ENCODE measurements at places on chromosomes 5 and 9.

DNA sequence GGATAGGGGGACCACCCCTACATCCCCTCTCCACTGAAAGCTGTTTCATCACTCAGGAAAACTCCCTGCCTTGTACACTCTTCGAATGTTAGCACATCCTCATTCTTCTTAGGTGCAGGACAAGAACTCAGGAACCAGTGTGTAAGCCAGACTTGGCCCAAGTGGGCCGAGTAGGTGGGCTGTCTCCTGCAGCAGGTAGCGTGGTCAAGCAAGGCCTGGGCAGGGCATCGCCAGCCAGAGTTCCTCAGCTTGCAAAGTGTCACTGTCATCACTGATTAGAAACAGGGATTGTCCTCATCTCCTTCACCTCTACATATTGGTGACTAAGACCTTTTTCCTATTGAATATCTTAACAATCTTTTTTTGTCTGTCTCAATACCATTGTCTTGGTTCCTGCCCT lies 22.3 kb downstream of the SMIM15 start:
- no peak for DNase-seq

GRCh38 chr9:98219794-98220370 lies 27.4 kb upstream of the CORO2A start:
- DNase-seq, result no peak

DNA sequence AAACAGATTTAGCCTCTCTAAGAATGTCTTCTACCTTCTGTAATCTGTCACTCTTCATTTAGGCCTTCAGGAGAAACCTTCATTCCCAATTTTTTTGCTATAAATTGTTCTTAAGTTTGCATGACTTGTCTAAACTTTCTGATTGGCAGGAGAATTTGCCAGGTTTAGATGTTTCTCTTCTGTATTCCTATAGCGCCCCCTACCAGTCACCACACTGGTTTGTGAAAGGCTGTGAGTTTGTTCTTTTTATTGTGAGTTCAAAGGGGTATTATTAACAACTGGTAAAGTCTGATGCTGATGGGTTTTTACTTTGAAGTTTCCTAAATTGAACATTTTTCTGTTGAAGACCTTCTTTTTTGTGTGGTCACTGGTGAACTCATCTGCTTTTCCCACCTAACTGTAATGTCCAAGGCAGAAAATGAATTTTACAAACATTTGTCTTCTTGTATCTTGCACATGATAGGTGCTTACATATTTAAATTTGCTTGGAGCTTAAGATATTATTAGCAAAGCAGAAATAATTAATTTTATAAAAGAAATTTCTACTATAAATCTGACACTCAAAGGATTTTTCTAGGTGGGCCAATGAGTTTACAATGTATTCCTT lies 18.4 kb upstream of the F2RL2 start:
- peak; percentile 69 for DNase-seq

- DNase-seq, result peak; percentile 28
Measured at GRCh38 chr5:131536211-131536826, 98.7 kb downstream of the RAPGEF6 start.

DNA sequence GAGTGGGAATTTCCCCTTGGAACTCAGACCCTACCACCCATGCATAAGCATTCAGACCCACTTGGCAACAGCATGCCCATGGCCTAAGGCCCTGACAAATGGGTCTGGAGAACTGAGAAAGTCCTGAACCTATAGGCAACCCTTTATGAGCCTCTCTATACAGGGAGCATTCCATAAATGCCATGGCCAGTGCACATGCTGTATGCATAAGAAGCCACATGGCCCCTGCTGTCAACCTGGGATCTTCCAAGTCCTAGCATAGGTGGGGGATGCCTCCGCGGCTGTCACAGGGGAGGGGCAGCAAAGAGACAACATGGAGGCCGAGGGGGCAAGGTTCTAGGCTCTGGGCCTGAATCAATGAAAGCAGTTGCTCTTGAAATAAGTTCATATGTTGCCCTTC lies 8.2 kb upstream of the NIPAL4 start:
- DNase-seq, result no peak

GRCh38 chr9:80233102-80233843 lies 661.5 kb downstream of the TLE4 start:
- DNase-seq, result no peak

GRCh38 chr5:96909435-96909834 lies 26.4 kb upstream of the LNPEP start:
- no peak for DNase-seq

- no peak for DNase-seq
Measured at GRCh38 chr5:35205186-35205585, 25.1 kb downstream of the PRLR start.

DNA sequence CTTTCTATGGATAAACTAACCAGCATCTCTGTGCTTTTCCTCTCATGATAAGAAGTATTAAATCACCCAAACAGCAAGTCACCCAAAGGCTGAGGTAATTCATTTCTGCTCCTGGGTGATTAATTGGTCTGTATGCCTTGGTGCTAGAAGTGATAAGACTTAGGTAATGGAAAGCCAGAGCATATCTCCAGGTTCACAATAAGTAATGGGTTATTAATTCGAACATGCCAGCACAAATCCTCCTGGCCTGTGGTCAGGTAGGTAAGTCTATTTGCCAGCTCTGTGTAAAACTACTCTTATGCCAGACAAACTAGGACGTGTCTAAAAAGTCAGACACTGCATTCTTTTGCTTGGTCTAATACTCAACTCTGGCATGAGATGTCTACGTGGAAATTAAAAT lies 11.2 kb upstream of the ENC1 start:
- no peak for DNase-seq

- DNase-seq, result no peak
Measured at GRCh38 chr5:67989456-67989855, 226.1 kb upstream of the PIK3R1 start.

DNA sequence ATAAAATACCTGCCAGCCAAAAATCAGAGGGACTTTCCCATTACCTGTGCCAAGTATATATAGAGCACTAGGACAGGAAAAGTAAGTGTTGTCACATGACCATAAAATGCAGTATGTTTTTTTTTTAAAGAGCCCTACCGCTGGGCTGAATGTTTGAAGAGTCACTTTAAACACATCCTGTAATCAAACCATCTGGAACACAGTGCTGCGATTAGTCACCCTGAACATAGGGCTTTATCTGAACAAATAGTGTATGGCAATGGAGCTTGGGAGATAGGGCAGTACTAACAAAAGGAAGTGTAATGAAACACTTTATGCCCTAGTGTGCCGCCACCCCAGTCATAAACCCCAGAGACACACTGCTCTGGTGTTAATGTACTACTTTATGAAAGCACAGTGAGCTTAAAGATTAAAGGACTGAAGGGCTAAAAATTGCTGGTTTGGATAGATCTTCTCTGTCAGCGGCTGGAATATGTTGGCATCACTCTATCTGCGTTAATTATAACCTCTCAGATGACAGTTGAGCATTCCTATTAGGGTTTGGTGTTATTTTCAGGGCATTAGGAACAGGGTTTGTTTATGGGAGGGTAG lies 90.4 kb downstream of the ZNF608 start:
- DNase-seq, result no peak

- no peak for DNase-seq
Measured at GRCh38 chr9:134871697-134872340, 8.8 kb upstream of the FCN2 start.

- no peak for DNase-seq
Measured at GRCh38 chr5:90547072-90547536, 11.5 kb upstream of the ADGRV1 start.

DNA sequence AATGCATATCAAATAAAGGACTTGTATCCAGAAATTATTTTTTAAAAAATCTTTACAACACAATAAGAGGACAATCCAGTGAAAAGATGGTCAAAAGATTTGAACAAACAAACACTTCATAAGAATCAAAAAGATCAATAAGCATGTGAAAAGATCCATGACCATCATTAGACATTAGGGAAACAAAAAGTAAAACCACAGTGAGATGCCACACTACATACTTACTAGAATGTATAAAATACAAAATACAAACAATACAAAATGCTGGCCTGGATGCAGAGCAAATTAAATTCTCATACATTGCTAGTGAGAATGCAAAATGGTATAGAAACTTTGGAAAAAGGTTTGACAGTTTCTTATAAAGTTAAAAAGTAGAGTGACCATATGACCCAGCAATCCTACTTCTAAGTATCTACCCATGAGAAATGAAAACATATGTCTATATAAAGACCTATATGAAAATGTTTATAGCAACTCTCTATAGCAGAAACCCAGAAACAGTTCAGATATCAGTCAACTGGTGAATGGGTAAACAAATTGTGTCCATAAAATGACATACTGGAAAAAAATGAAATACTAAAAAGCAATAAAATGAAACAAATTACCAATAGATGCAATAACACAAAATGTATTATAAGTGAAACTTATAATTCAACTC lies 426.1 kb downstream of the RAB3C start:
- DNase-seq, result no peak

- no peak for DNase-seq
Measured at GRCh38 chr9:133845440-133845839, 107.3 kb upstream of the SARDH start.

DNA sequence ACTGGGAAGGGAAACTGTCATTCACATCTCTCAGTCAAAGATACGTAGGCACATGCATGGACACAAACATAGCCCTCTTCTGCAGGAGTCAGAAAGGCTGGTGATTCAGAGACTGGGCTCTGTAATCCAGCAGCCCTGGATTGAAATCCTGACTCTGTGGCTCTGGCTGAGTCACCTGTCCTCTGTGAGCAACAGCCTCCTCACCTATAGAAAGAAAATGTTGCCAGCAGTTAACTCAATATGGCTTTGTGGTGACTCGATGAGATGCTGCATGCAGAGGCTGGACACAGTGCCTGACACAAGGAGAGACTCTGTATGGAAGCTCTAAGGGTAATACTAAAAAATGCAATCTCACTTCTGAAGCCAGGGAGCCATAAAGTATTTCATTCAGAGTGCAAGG lies 23.9 kb upstream of the CDKN2AIPNL start:
- DNase-seq, result no peak

GRCh38 chr9:108755979-108756378 lies 99.8 kb downstream of the ACTL7B start:
- DNase-seq, result no peak
